ENCODE measurements at places on chromosomes 12 and 14.
A peak's percentile ranks its signal among the peaks of the same experiment; 100 is the strongest.

GRCh38 chr14:89926694-89927093, 27.8 kb downstream of the EFCAB11 start:
- DNase-seq = no peak

GRCh38 chr12:18285161-18285560, 23.8 kb downstream of the PIK3C2G start:
- no peak for DNase-seq

DNA sequence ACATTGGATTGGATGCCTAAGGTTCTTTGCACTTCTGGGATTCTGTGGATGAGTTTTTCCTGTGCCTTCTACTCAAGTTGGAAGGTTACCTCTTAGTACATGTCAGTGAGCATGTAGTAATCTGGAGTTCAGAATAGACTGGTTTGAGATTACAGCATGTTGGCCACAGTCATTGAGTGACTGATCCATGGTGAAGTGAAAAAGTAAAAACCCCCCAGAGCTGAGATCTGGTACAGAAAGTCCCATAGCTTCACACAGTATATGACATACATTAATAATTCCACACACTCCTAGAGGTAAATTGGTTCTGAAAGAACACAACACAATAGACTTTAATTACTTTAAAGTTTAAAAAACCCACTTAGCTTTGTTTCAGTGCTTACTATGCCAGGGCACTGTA, 11.9 kb upstream of the CCND2 start:
- no peak for DNase-seq

GRCh38 chr12:131530422-131530821, 180.5 kb upstream of the SFSWAP start:
- DNase-seq = peak; percentile 90

GRCh38 chr12:123996581-123996980, 23.6 kb downstream of the ZNF664 start:
- DNase-seq = no peak

GRCh38 chr14:56559182-56559581, 20.4 kb upstream of the TMEM260 start:
- DNase-seq = no peak

DNA sequence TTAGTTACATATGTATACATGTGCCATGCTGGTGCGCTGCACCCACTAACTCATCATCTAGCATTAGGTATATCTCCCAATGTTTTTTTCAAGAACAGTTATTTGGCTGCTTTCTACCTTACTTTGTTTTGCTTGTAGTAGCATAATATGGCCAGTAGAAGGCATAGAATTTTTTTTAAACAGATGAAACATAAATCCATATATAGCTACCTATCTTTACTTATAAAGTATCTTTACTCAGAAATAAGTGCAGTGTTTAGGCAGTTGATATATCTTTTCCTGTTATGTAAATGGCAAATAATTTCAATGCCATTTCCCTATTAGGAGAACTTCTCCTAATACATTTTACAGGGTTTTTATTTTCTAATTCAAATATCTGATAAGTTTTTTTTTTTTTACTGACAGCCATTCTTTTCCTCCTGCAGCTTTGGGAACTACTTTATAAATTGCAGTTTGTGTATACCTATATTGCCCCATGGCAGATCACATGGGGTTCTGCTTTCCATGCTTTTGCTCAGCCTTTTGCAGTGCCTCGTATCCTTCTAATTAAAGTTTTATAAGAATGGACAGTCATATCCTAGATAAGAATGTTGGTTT, 143.1 kb downstream of the PCNX1 start:
- peak; percentile 2 for DNase-seq

GRCh38 chr14:74258764-74259035, 19.5 kb downstream of the VSX2 start:
- no peak for DNase-seq

DNA sequence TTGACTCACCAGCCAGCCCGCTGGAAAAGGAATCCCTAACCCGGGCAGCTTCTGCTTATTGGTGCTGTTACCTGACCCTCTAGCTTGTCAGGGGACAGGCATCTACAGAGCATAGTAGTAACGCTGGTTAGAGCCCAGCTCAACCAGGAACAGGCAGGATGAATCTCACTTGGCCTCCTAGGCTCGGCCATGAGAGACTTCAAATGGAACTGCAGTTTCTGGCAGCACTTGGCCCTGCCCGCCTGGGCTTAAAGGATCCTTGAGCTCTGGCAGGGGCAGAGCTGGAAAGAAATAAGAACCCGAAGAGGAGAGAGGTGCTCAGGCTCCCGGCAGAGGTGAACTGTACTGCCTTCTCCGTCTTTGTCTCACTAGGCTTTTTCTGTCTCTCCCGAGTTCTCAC, 2.3 kb upstream of the LHX5 start:
- DNase-seq = no peak

DNA sequence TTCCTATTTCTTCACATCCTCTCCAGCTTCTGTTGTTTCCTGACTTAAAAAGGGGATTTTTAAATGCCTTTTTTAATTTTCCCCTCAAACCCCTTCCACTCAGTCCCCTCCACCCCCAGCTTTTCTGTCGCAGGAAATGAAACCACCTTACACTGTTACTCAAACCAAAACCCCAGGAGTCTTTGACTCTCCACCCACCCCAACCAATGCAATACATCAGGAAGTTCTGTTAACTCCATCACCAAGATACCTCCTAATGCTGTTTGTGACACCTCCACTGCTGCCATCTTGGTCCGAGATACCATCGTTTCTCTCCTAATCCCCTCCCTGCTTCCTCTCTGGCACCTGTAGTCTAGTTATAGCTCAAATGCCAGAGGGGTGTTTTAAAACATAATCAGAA, 25.4 kb upstream of the CPM start:
- no peak for DNase-seq
